ENCODE measurements at places on chromosomes 3 and 15.

GRCh38 chr3:29414468-29415224 lies 133.8 kb downstream of the RBMS3 start:
- no peak for DNase-seq

DNA sequence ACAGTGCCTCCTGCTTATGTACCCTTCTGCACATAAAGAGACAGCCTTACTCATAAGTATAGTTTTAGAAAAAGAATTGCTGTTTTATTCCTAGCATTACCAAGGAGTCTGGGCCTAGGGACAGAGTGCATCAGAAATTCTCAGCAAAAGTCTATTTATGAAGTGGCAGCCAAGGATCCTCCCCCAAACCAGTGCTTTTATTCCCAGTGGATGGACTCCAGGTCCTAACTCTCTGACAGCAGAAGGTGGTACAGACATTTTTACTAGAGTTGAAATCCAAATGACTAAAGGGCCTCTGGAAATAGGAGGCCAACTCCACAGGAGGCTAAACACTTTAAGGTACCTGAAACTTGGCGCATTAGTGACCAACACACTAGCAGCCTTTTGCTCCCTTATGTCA lies 407.2 kb upstream of the TPRG1 start:
- DNase-seq: no peak

GRCh38 chr15:95261546-95261945 lies 1030.2 kb downstream of the MCTP2 start:
- no peak for DNase-seq

DNA sequence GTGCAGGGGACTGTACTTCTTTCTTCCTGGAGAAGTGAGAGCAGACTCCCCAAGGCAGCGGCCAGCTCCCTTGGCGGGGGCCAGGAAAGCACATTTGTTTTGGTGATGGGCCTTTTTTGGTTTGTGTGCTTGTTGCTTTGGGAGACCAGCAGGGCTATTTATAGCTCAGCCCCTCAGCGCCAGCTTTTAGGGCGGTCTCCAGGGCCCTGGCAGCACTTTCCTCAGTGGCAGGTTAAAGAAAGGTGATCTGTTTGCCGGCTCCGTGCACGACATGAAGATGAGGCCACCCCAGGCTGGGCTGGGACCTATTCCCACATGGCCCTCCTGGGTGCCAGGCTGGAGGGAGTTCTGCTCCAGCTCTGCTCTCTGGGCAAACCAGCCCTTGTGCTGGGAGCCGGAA lies 21.8 kb downstream of the SLC6A11 start:
- no peak for DNase-seq

DNA sequence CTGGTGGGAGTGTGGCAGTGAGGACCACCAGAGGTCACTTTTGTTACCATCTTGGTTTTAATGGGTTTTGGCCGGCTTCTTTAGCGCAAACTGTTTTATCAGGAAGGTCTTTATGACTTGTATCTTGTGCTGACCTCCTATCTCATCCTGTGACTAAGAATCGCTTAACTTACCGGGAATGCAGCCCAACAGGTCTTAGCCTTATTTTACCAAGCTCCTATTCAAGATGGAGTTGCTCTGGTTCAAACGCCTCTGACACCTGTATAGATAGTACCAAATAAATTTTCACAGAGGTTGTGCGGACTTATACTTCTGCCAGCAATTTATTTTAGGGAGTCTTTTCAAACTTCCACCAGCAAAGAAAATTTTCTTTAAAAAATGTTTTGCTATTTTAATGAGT lies 13.6 kb upstream of the SLCO3A1 start:
- no peak for DNase-seq

- DNase-seq: no peak
Observed at GRCh38 chr3:62587169-62587568, 213.8 kb upstream of the FEZF2 start.

GRCh38 chr3:124530916-124531315 lies 199.3 kb upstream of the UMPS start:
- DNase-seq: no peak

GRCh38 chr15:89125088-89125826 lies 37.0 kb downstream of the ABHD2 start:
- no peak for DNase-seq
